MCF 10A (cell line): ENCODE measurements at places on chromosomes 5 and 9. TPM values are rescaled to one million over a fixed set of nuclear protein-coding genes. Genes with fewer than 3 reads are reported as not detected.
A peak's percentile ranks its signal among the peaks of the same experiment; 100 is the strongest.

- no peak overlapping the region for H3K4me3 ChIP-seq
- H3K27me3 ChIP-seq: no peaks in the 10 kb centered on the region
- H3K4me1 ChIP-seq: peaks cover 17% of the 10 kb centered on the region
- no peak overlapping the region for H3K27ac ChIP-seq
- no peak for DNase-seq
- peaks cover 15% of the 10 kb centered on the region for H3K36me3 ChIP-seq
Observed at GRCh38 chr9:125654121-125654520, 52.9 kb downstream of the MAPKAP1 start.

DNA sequence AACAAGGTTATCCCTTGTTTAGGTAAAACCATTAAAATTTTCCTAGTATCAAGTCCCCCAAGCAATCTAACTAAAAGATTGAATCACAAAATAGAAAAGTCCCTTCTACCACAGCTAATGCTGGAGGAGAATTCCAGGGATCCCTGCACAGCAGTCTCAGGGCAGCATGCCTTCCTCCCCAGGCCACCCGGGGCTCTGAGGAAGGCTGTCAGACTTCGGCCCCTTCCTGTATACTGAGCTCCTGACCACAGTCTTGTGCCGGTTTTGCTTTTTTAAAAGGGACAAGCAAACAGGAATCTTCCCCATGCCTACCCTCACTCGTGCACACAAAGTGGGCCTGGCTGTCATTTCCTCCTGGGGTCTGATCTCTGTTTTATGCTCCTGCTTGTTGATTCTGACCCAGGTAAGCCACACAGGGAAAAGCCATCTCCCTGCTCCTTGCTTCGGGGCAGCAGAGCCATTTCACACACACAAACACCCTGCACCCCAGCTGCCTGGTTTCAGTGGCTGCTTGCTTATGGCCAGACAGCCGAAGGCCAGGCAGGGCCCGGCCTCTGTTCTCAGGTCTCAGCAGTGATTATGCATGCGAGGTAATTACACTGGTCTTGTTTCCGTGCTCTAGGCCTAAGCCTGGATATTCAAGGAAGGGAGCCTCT, 211.9 kb downstream of the NXNL2 start:
- peak overlapping the region; percentile 39 for H3K27ac ChIP-seq
- no peak for DNase-seq
- H3K36me3 ChIP-seq: no peaks in the 10 kb centered on the region
- no peaks in the 10 kb centered on the region for H3K27me3 ChIP-seq
- peaks cover 46% of the 10 kb centered on the region for H3K4me1 ChIP-seq
- H3K4me3 ChIP-seq: no peak overlapping the region

The CRB2 gene
- total RNA-seq: not detected in 2 replicates

- peak overlapping the region; percentile 2 for H3K27ac ChIP-seq
- peaks cover 89% of the 10 kb centered on the region for H3K36me3 ChIP-seq
- no peak overlapping the region for H3K4me3 ChIP-seq
- no peaks in the 10 kb centered on the region for H3K27me3 ChIP-seq
- no peak for DNase-seq
Observed at GRCh38 chr5:149217803-149218155, 53.9 kb upstream of the AFAP1L1 start.

GRCh38 chr9:131918481-131918880, 161.2 kb downstream of the MED27 start:
- H3K4me3 ChIP-seq: no peak overlapping the region
- H3K27me3 ChIP-seq: no peaks in the 10 kb centered on the region
- no peak for DNase-seq
- H3K27ac ChIP-seq: no peak overlapping the region
- peaks cover 6% of the 10 kb centered on the region for H3K36me3 ChIP-seq

The CDC25C gene
- 10.8 and 12.2 TPM in 2 replicates for total RNA-seq

The SUSD3 gene
- not detected in 2 replicates for total RNA-seq

The PTGR1 gene
- total RNA-seq: 27.4 and 27.8 TPM in 2 replicates

GRCh38 chr5:132785365-132785764, 8.3 kb upstream of the SEPTIN8 start:
- no peak overlapping the region for H3K27ac ChIP-seq
- peaks cover 7% of the 10 kb centered on the region for H3K4me1 ChIP-seq
- no peak for DNase-seq
- no peaks in the 10 kb centered on the region for H3K27me3 ChIP-seq
